ENCODE measurements at places on chromosomes 2 and 18.

- no peak for DNase-seq
Measured at GRCh38 chr2:109144271-109144670, 15.3 kb downstream of the SH3RF3 start.

GRCh38 chr18:11674119-11674518, 14.9 kb upstream of the GNAL start:
- DNase-seq, result no peak

- no peak for DNase-seq
Measured at GRCh38 chr18:50427896-50428295, 53.0 kb downstream of the SKA1 start.

GRCh38 chr2:121435790-121436189, 94.9 kb upstream of the RNU4ATAC start:
- DNase-seq, result no peak

DNA sequence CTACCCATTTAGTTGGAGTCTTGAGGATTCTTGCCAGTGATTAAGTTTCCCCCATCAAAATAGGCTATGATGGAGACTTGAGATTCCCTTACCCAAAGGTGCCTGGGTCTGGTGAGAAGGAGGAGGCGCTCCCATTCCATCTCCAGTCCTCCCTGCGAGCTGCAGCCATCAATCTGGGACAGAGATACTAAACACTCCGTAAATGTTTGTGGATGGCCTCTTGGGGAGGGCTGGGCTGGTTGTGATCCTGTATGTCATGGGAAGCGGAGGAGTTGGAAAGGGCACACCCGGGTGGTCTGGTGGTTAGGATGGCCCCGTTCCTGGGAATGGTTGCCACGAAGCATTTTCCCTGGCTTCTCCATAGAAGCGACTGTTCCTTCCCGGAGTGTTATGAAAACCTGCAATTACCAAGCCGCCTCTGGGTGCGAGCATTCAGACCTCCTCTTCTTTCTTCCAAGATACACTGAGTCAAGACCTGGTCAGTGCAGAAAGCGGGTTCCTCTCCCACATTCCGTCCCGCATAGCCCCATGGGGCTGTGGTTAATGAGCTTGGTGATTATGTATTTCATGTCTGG, 196.9 kb downstream of the CTIF start:
- DNase-seq, result no peak

DNA sequence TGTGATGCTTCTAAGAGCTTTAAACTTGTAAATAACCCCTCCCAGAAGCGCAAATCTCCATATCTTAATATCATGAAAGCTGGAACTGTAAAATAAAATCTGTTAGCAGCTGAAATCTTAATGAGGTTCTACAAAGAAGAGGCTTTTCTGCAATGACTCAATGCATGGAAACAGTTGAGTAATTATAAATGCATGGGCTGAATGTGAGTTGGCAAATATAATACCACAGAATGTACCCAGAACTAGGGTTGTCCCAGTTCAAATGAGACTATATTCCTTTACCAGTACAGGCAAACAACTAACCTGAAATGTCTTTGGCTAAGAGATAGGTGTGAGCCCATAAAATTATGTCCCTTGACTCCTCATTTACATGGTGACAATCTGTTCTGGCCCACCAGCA, 52.9 kb downstream of the SATB2 start:
- DNase-seq, result no peak

GRCh38 chr2:155485141-155485842, 786.8 kb downstream of the KCNJ3 start:
- DNase-seq, result no peak

DNA sequence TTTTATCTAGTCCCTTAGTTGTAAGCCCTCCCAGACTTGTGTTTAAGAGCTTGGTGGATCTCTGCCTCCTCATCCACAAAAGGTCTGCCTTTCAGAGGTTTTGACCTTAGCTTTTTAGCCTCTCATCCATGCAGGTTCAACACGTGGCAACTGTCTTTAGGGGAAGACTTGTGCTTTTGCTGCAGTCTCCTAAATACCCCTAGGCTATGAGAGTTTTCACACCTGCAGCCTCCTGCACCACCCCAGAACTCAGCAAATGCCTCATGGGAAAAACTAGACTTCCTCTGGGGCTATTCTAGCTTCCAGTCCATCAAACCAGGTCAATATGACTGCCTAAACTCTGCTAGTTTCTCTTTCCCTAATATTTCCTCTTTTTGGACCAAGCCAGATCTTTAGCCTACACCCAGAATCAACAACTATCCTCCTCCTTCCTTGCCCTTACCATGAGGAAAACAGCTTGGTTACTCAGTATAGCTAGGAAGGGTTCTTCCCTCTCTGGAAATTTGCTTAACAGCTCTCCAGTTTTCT, 132.3 kb upstream of the RIOK3 start:
- no peak for DNase-seq

- DNase-seq, result no peak
Measured at GRCh38 chr2:8586457-8587051, 95.3 kb upstream of the ID2 start.

DNA sequence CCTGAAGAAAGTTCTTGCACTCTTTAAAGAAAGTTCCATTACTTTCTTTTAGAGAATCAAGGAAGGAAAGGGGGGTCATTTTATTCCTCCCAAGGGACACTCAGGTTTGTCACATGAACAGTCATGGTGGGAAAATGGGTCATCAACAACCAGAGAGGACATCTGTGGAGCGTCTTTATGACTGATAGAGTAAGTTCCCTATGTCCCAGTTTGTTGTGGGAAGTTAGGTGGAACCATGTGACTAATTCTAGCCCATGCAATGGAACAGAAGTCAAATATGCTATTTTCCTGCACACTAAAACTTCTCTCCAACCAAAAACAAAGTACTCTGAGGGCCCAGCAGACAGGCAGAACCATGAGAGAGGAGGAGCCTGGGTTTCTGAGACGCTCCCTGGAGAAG, 165.6 kb upstream of the SERTAD2 start:
- no peak for DNase-seq

- no peak for DNase-seq
Measured at GRCh38 chr2:190250421-190250820, 69.2 kb downstream of the HIBCH start.

- no peak for DNase-seq
Measured at GRCh38 chr2:127100251-127101047, 6.5 kb downstream of the BIN1 start.

- DNase-seq, result no peak
Measured at GRCh38 chr2:61178603-61179545, 16.9 kb downstream of the C2orf74 start.

DNA sequence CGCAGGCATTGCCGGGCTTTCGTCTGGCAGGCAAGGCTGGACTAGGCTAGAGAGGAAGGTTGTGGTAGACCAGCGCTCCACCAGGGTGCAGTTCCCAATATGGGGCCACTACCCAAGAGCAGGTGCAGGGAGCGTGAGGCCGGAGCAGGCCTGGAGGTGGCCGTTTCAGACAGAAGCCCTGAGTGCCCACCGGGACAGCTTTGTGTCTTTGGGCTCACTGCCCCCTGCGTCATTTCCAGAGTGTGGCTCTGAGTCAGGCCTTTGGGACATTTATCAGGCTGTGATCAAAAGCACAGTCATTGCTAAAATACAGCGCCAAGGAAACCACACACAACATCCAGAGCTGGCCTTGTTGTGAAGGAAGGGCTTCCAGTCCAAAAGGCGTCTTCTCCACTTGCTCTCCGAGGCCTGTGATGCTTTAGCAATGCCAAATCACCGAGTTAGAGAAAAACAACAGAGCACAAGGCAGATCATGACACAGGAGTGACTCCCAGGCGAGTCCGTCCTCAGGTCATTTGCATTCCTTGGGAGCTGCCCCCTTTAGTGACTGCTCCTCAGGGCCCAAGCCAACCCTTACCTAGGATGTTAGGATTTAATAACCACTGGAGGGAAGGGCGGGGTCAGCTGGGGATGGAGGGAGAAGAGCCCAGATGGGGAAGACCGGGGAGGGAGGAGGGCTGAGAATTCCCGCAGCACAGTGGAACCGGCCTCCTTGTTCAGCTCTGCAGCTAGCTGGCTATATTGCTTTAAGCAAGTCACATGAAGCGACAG, 42.3 kb downstream of the RFX8 start:
- no peak for DNase-seq

DNA sequence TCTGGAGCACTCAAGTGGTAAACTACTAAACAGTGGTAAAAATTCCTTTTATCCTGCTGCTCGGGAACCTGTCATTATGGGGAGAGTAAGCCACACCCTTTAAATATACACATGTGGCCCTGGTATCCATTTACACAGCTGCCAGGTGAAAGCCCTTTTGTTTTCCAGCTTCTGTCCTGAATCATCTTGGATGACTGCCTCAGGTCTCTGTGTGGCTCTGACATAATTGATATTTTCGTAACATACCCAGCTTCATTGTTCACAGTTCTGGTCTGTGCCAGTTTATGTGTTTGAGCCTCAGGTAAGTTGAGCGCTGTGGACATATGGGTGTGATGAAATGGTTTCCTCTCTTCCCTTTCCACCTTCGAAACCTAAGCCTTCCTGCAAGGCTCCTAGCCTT, 15.7 kb upstream of the TTC39C start:
- no peak for DNase-seq

DNA sequence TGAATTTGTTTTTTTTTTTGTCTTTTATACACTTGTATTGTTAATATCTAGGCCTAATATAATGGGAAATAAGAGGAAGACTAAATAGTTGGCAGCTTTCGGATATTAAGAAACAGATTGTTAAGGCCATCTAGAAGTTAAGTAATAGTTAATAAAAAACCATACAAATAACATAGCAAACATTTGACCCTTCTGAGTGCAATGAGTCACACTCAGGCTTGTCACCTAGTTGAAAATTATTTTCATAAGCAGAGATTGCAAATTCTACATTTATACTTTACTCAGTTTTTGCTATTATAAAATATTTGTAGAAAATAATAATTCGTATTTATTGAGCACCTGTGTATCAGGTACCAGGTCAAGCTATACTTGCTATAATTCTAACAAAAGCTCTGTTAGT, 2.4 kb downstream of the NUP35 start:
- no peak for DNase-seq

- DNase-seq, result no peak
Measured at GRCh38 chr18:13431886-13432285, 213.3 kb downstream of the LDLRAD4 start.

GRCh38 chr2:97713296-97714083, at the start of gene ZAP70:
TSS of gene ZAP70 (plus strand) at chr2:97713576. CDS start at chr2:97724037, 10,461 bp downstream.
- DNase-seq, result no peak

DNA sequence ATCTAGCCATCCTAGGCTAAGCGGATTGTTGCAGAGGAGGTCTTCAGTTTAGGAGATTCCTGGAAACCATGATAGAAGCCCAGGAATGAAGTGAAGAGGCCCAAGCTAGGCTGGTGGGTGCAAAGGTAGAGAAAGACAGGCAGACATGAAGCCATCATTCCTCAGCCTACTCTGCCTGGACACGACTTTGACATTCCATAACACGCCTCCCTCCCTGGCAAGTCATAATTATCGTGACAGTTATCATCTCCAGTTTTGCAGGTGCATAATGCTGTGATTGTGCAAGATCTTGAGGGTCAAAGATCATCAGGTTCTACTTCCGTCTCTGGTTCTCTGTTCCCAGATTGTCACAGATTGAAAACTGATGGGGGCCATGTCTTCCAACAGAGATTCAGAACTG, 15.2 kb upstream of the FZD5 start:
- no peak for DNase-seq

DNA sequence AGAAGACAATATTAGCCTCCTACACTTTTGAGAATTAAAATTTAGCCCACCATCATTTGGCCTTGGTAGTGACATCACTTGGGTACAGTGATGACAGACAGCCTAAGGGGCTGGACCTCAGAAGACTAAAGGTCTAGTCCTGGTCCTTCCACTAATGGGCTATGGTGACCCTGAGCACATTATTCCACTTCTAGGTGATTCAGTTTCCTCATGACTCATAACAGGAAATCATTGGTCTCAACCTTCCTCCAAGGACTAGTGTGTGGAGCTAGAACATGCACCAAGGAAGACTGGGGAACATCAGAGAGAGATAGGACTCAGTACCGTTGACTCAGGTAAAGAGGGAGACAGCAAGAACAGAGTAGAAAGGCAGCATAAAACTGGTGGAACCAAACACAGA, 64.0 kb downstream of the TFCP2L1 start:
- no peak for DNase-seq

DNA sequence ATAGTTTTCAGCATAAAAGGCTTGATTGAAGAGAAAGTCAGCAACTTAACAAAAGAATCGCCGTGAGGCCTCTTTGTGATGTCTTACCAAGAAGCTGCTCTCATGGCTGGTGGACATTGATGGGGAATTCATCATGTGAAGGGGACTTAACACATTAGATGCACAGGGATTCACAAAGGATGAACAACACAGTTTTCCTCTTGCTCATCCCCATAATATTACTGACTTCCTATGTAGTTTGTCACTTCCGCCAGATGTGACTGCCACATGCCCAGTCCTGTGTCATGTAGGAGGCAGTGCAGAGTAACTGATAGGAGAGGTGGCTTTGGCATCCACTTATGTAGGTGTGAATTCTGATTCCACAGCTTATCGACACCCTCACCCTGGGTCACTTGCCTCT, 232.6 kb upstream of the LYPD1 start:
- DNase-seq, result no peak

DNA sequence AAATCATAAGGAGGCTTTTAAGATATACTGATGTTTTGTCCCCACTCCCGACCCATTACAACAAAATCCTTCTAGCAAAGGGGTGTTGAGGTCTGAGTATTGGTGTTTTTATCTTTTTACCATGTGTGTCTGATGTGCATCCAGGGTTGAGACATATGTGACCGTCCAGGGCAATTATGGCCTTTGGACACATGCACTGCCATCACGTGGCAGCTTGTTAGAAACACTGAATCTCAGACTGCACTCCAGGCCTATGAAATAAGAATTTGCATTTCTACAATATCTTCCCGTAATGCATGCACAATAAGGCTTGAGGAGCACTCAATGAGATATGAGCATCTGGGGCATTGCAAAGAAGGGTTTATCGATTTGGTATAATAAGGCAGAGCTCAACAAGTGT, 235.1 kb upstream of the ZNF804A start:
- no peak for DNase-seq

- no peak for DNase-seq
Measured at GRCh38 chr2:9030841-9031240, 27.4 kb upstream of the MBOAT2 start.

DNA sequence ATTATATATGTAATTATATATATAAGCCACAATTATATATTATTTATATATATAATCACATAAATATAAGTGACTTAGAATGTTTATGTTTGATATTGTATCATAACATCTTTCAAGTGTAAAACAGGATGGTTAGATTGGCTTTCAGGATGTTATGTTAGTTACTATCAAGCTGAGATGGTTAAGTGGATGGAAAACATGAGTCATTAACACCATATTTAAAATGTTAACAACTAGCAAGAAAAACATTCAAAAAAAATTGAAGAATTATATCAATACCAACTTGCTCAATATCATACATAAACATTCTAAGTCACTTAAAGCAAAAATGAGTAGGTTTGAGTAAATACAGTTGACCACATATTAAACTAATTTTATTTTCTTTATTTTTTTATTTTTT, 21.8 kb upstream of the RAB27B start:
- DNase-seq, result no peak

Measured in esophagus squamous epithelium (tissue), 5 donors.